ENCODE measurements at places on chromosomes 3 and 15. TPM values are rescaled to one million over a fixed set of nuclear protein-coding genes. Genes with fewer than 3 reads are reported as not detected.

Gene GABRR3
- polyA plus RNA-seq: not detected

GRCh38 chr3:172546628-172547214, 23.5 kb upstream of the TNFSF10 start:
- H3K4me3 ChIP-seq: no peak overlapping the region
- DNase-seq: no peak
- no peaks in the 10 kb centered on the region for H3K36me3 ChIP-seq
- no peaks in the 10 kb centered on the region for H3K4me1 ChIP-seq

Gene SLC22A13
- polyA plus RNA-seq: 0.06 TPM

DNA sequence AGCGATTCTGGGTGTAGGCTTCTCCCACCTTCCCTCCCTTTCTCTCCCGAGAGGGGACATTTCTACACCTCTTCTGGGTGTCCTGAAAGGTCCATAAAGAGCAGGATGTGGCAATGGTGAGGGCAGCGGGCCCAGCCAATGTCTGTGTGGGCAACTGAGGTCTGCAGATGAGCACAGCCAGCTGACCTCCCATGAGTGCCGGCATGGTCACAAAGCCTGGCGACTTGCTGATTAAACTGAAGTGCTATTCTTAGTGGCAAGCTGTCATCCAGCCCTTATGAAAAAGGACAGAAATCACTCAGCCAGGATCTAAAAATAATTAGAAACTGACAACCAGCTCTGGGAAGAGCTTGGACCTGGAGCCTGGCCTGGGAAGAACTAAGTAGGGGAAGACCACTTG, 124.3 kb upstream of the RGMA start:
- H3K27me3 ChIP-seq: no peaks in the 10 kb centered on the region
- no peak overlapping the region for H3K27ac ChIP-seq
- DNase-seq: no peak
- no peak overlapping the region for H3K4me3 ChIP-seq
- H3K36me3 ChIP-seq: no peaks in the 10 kb centered on the region

Gene MAP6D1
- polyA plus RNA-seq: 5.4 TPM

DNA sequence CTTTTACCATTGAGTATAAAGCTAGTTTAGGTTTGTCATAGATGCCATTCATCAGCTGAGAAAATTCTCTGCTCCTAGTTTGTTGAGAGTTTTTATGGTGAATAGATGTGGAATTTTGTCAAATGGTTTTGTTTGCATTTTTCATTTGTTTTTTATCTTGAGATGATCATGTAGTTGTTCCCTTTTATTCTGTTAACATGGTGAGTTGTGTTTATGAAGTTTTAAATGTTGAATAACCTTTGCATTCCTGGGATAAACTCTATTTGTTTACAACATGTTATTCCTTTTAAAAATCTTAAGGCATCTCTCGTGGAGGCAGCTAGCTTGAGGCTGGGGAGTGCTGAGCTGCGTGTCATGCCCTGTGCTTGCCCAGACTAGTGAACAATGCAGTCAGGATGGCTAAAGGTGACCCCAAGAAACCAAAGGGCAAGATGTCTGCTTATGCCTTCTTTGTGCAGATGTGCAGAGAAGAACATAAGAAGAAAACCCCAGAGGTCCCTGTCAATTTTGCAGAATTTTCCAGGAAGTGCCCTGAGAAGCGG, 48.5 kb downstream of the ANAPC13 start:
- no peak for DNase-seq
- no peaks in the 10 kb centered on the region for H3K36me3 ChIP-seq
- no peaks in the 10 kb centered on the region for H3K4me1 ChIP-seq
- no peak overlapping the region for H3K4me3 ChIP-seq
- no peak overlapping the region for H3K27ac ChIP-seq

- H3K27ac ChIP-seq: no peak overlapping the region
- H3K27me3 ChIP-seq: no peaks in the 10 kb centered on the region
- no peak overlapping the region for H3K4me3 ChIP-seq
- H3K4me1 ChIP-seq: no peaks in the 10 kb centered on the region
- no peaks in the 10 kb centered on the region for H3K36me3 ChIP-seq
These were observed 434.1 kb downstream of the OCA2 start for GRCh38 chr15:27665002-27665401.

DNA sequence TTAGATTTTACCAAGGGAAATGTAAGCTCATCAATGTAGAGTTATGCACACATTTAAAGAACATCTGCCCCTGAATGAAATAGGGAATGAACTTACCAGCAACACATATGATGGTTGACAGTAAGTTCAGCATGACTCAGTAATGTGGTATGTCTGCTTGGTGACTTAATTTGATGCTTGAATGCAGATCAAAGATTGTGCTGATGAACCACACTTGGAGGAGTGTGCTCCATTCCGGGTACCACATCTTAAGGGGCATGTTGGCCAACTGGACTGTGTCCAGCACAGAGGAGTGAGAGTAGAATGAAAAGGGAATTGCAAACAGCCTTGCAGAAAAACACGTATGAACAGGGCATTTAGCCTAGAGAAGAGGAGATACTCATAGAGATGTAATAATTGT, 171.0 kb upstream of the RARB start:
- no peaks in the 10 kb centered on the region for H3K4me1 ChIP-seq
- H3K4me3 ChIP-seq: no peak overlapping the region
- no peaks in the 10 kb centered on the region for H3K36me3 ChIP-seq
- no peaks in the 10 kb centered on the region for H3K27me3 ChIP-seq
- H3K27ac ChIP-seq: no peak overlapping the region

GRCh38 chr3:182686033-182686886, 107.0 kb upstream of the ATP11B start:
- H3K27me3 ChIP-seq: no peaks in the 10 kb centered on the region
- no peak for DNase-seq
- no peak overlapping the region for H3K27ac ChIP-seq
- H3K36me3 ChIP-seq: no peaks in the 10 kb centered on the region
- no peaks in the 10 kb centered on the region for H3K4me1 ChIP-seq
- no peak overlapping the region for H3K4me3 ChIP-seq

GRCh38 chr3:126314790-126315658, 42.2 kb downstream of the KLF15 start:
- no peak overlapping the region for H3K4me3 ChIP-seq
- H3K36me3 ChIP-seq: no peaks in the 10 kb centered on the region
- DNase-seq: no peak
- peaks cover 12% of the 10 kb centered on the region for H3K4me1 ChIP-seq
- H3K27me3 ChIP-seq: no peaks in the 10 kb centered on the region

- no peak overlapping the region for H3K27ac ChIP-seq
- H3K4me1 ChIP-seq: no peaks in the 10 kb centered on the region
- no peak for DNase-seq
- H3K36me3 ChIP-seq: no peaks in the 10 kb centered on the region
These were observed 24.0 kb upstream of the EIF4A2 start for GRCh38 chr3:186759231-186759930.

DNA sequence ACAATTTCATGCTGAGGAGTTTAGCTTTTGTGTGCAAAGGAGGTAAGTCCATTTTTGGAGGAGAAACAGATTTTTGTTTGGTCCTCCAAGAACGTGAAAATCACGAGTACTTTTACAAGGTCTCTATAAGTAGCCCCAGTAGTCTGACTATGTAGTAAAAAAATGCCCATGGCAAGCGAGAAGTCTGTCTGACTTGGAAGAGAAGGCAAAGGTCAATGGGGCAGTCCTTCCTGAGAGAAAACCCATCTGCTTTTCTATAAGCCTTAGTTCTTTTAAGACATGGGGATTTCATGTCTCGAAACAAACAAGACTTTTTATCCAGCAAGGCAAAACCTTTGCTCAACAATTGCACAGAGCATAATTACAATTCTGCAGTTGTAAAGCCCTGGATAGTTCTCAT, 183.2 kb downstream of the GAP43 start:
- no peak overlapping the region for H3K4me3 ChIP-seq
- H3K36me3 ChIP-seq: no peaks in the 10 kb centered on the region
- no peaks in the 10 kb centered on the region for H3K27me3 ChIP-seq
- H3K4me1 ChIP-seq: no peaks in the 10 kb centered on the region

DNA sequence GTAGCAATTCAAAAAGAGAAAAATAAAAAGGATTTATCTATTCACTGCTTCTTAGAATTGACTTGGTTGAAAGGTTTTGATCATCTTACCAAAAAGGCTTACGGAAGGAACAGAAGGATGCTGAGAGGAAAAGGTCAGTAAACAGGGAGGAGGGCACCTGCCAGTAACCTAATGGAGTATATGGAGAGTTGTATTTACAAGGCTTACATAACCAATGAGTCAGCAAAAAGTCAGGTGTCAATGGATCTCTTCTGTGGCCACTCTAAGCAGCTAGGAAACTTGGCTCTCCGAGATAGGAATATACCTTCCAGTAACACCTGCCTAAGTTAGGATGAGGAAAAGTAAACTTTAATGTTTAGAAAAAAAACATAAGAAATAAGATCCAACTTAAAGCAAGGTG, 80.5 kb upstream of the PLXND1 start:
- H3K27ac ChIP-seq: no peak overlapping the region
- H3K27me3 ChIP-seq: no peaks in the 10 kb centered on the region
- no peak for DNase-seq
- H3K36me3 ChIP-seq: no peaks in the 10 kb centered on the region

- H3K36me3 ChIP-seq: no peaks in the 10 kb centered on the region
- H3K4me1 ChIP-seq: no peaks in the 10 kb centered on the region
- no peak overlapping the region for H3K4me3 ChIP-seq
- no peak overlapping the region for H3K27ac ChIP-seq
- no peaks in the 10 kb centered on the region for H3K27me3 ChIP-seq
These were observed 143.6 kb upstream of the SEMA6D start for GRCh38 chr15:47573673-47574072.

DNA sequence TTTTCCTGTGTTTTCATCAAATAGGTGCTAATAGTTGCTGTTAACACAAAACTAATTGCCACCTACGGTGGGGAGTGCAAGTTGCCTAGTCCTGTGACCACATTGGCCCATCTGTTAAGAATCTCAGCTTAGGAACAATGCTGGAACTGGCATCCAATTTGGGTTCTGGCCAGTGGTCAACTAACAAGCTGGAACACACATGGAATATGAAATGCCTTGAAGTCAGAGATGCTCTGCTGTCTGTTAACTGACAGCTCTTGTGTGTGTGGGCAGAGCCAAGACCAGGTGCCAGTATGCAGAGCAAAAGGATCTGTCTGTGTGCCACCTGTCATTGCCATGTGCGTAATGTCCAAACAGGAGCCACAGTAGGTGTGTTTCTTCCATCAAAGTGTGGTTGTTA, 460.8 kb downstream of the ROBO2 start:
- no peak overlapping the region for H3K4me3 ChIP-seq
- no peaks in the 10 kb centered on the region for H3K36me3 ChIP-seq
- no peaks in the 10 kb centered on the region for H3K4me1 ChIP-seq

Gene TRAIP
- 27.7 TPM for polyA plus RNA-seq

- H3K27me3 ChIP-seq: no peaks in the 10 kb centered on the region
- H3K27ac ChIP-seq: no peak overlapping the region
- H3K36me3 ChIP-seq: no peaks in the 10 kb centered on the region
- no peaks in the 10 kb centered on the region for H3K4me1 ChIP-seq
These were observed 58.5 kb downstream of the CPA3 start for GRCh38 chr3:148923592-148923991.

Gene ANKRD63
- polyA plus RNA-seq: 0.18 TPM

Measured in H1 (cell line).